Esophagus squamous epithelium (tissue), 5 donors: ENCODE measurements at places on chromosomes 1 and 21.

- DNase-seq: no peak
These were observed 6.2 kb downstream of the TMCO4 start for GRCh38 chr1:19793360-19794046.

- DNase-seq: no peak
These were observed 32.4 kb upstream of the PGBD5 start for GRCh38 chr1:230458509-230458908.

- DNase-seq: no peak
These were observed 111.6 kb downstream of the RIPK4 start for GRCh38 chr21:41655259-41655658.

DNA sequence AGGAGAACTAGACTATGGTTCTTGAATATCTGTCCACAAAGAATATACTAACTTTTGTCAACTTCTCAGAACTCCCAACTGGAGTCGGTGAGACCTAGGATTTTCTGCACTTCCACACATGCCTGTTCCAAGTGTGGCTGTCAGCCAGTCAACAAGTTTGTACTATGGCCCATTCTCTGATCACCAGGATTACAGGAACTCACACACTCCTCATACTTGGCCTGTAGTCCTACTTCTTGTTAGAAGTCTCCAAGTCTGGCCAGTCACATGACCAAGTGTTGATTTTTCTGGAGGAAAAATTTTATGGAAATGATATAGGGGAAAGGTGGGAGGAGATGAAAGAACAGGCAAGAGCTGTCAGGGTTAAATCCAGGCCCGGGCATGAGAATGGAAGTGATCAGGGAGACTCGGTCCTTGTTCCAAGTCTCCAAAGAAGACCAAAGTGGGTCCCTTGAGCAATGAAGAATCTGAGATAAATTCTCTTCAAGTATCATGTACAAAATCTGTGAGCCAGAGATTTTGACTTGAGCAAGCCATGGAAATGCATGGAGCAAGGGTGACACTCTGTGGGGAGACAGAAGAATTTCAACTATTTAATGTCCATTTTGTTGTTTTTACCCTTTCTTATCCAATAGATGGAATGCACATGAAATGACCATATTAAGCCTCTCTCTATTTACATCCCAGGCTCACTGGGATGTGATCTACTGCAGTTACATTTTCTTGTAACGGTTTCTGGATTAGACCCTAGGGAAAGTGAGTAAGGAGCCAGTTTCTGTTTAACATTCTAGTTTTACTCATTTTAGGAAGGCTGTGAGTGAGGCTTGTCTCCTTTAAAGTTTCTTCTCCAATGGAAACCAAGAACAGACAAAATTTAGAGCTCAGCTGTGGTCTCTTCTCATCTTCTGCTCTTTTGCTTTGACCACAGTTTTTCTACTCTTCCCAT, 320.9 kb downstream of the ASTN1 start:
- DNase-seq: no peak

- no peak for DNase-seq
These were observed 25.5 kb downstream of the TNFRSF8 start for GRCh38 chr1:12088607-12089006.

DNA sequence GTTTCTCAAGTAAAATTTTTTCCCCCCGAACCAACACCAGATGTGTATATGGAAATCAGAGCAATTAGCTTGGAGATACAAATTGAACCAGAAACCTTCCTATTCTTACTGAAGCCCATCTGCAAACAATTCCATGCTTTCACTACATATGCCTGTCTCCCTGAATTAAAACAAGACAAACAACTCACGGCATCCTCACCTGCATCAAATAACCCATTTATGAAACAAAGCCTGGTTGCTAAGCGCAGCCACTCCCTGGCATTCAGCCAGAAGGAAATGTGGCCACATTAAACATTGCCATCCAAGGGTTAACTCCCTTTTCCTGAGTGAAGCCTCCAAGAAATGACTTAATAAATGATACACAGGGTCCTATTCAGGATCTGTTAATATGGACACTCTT, 55.3 kb downstream of the APP start:
- DNase-seq: no peak

- DNase-seq: no peak
These were observed 12.0 kb upstream of the SLC9A1 start for GRCh38 chr1:27166929-27167328.

DNA sequence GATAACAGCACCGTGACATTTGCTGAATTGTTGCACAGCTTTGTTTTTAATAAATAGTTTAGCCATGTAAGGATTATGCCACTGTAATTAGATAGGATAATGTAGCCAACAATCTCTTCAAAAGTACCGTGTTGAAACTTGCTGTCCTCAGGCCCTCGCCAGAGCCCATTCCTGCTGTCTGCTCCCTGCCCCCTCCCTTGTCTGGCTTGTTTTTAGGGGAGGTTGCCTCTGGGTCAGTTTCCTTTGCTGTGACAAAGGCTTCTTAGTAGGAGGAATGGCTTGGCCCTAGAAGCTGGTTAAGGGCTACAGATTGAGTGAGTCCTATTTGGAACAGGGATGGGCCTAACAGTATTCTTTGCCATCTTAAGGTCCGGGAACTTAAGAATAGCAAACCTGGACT, 107.9 kb downstream of the LMO4 start:
- DNase-seq: no peak

DNA sequence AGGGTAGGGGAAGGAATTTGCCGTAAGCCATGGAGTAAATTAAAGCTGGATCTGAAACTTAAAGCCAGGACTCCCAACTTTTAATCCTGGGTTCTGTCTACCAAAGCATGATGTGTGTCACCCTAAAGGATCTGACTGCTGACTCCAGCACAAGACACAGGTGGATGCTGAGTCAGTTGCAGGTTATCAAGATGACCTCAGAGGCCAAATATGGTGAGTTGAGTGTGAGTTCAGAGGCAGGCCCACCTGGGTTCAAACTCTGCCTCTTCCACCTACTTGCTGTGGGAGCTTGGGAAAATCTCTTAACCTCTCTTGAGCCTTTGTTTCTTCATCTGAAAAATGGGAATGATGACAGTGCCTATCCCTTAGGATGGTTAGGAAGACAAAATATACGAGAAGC, 16.7 kb upstream of the LDLRAP1 start:
- DNase-seq: no peak

DNA sequence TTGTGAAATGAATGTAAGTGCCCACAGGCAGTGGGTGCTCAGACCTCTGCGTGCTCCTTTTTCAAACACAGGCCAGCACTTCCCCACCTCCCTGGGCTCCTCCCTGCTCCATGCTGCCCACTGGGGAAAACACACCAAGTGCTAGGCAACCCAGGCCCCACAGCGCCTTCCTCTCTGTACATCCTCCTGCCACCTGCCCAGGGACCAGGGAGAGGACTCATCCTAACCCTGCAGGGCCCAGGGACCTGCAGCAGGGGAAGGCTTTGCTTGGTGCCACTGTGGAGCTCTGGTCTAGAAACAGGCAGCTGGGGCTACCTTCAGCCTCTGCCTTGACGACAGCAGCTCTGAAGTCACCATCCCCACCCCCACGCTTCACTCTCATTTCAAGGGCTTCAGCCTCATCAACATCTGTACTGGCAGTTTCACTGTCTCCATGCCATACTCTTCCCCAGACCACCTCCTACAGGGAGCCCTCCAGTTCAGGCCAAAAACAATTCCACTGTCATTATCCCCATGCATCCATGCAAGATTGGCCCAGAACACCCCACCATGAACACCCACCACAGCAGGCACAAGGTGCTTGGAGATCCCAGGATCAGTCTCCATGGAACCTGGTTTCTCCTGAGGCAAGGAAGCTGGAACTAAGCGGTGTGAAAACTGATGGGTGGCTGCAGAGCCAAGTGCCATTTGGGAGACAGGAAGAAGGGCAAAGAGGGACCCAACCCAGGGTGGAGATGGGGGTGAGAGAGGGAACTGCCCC, 1.1 kb downstream of the IGSF8 start:
- no peak for DNase-seq
